ENCODE measurements at places on chromosomes 12 and 14.

DNA sequence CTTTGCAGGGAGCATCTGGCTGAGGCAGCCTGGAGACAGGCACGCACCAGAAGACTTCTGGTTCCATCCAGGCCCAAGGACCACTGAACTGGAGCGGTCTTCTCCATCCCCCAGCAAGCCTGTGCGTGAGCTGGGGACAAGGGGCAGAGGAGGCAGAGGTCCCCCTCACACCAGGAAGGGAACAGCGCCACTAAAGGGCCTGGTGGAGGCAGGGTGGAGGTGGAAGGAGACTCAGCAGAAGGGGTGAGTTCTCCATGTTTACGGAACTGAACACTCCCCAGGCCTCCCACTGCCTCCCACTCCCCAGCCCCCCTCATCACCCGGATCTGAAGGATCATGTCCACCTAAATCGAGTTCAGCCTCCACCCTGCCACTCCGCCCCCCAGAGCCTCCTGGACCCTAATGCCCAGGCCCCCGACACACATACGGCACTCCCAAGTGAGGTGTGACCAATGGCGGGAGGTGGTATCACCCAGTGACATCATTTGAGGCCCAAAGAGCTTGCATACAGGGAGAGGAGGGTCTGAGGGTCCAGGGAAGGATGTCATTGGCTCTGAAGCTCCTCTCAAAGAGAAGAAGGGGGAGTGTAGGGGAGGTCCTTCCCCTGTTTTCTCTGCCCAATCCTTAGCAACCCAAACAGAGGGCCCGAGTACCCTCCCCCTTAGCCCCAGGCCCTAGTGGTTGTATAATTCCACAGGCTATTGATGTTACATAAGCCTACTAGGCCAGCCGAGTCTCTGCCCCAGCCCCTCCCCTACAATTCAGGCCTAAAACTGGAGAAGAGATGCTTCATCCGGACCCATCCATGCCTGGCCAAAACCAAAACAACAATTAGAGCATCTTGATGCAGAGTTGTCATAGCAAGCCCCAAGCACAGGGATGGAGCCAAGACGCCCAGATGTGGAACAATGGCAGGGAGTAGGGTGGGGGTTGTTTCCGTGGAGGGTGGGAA lies 1.0 kb downstream of the FAIM2 start:
- no peaks in the 10 kb centered on the region for H3K36me3 ChIP-seq
- H3K27me3 ChIP-seq: peaks cover 12% of the 10 kb centered on the region
- H3K4me3 ChIP-seq: no peak overlapping the region
- no peak overlapping the region for H3K27ac ChIP-seq

DNA sequence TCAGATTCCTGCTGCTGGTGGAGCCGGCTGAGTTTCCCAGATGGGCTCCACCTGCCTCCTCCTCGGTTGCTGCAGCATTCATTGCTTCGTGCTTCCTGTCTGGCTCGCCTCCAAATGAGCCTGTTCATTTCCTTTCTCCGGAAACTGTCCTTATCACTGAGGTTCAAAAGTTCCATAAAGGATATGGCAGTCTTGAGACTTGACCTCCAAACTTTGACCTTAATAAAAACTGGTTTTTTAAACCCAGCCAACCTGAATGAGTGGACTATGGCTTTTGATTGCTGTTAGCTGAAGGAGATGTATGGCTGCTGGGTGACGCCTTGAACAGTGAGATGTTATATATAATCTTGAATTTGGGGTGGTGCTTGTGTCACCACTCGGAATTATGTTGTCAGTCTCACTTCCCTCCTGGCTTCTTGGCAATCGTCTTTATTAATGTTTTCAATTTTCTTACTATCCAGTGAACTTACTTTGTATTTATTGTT lies 62.7 kb downstream of the RASSF3 start:
- no peak overlapping the region for H3K27ac ChIP-seq
- no peaks in the 10 kb centered on the region for H3K27me3 ChIP-seq
- no peak for DNase-seq
- H3K4me3 ChIP-seq: no peak overlapping the region
- H3K4me1 ChIP-seq: peaks cover 18% of the 10 kb centered on the region
- H3K36me3 ChIP-seq: no peaks in the 10 kb centered on the region

DNA sequence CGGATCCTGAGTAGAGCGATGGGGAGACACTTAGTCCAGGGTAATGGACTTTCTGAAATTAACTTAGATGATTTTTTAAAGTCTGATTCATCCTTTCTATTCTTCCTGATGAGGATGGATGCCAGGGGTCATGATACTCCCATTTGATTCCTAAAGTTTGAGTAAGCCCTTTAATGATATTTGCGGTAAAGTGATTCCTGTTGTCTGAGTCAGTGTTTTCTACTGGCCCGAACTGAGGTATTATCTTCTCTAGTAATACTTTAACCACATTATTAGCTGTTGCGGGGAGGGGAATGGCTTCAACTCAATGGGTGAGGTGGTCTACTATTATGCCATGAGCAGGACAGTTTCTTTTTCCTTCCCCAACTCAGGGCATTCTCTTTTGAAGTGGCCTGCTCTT lies 111.6 kb downstream of the RIN3 start:
- no peak for DNase-seq
- H3K4me3 ChIP-seq: no peak overlapping the region
- H3K36me3 ChIP-seq: peaks cover 12% of the 10 kb centered on the region
- H3K4me1 ChIP-seq: no peaks in the 10 kb centered on the region
- H3K27me3 ChIP-seq: no peaks in the 10 kb centered on the region

GRCh38 chr12:57939291-57939690 lies 2.1 kb upstream of the ATP23 start:
- no peak overlapping the region for H3K27ac ChIP-seq
- H3K4me1 ChIP-seq: no peaks in the 10 kb centered on the region
- no peak overlapping the region for H3K4me3 ChIP-seq
- DNase-seq: no peak

- H3K27me3 ChIP-seq: no peaks in the 10 kb centered on the region
- H3K27ac ChIP-seq: no peak overlapping the region
- no peak for DNase-seq
- no peak overlapping the region for H3K4me3 ChIP-seq
- no peaks in the 10 kb centered on the region for H3K4me1 ChIP-seq
Measured at GRCh38 chr12:58871556-58871955, 48.7 kb downstream of the LRIG3 start.

DNA sequence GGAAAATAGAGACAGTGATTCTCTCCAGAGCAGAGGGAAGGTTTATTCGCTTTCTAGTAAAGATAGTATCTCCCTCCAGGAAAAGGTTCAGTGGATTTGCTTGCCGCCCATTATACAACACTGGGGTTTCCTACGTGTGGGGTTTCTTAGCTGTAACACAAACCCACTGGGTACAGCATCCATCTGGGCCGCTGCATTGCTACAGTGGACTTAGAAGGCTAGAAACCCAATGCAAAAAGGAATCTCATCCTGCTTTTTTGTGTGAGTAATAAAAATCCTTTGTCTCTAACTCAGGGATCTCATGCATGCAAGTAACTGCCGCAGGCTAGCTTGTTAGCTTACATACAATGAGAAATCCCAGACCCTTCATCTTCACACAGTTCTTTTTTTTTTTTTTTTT lies 67.1 kb upstream of the BCL2L14 start:
- H3K4me1 ChIP-seq: peaks cover 9% of the 10 kb centered on the region
- H3K4me3 ChIP-seq: no peak overlapping the region
- peak overlapping the region; percentile 82 for H3K27ac ChIP-seq

GRCh38 chr12:131380965-131381705 lies 329.8 kb upstream of the SFSWAP start:
- no peak overlapping the region for H3K4me3 ChIP-seq
- no peaks in the 10 kb centered on the region for H3K36me3 ChIP-seq
- H3K4me1 ChIP-seq: no peaks in the 10 kb centered on the region
- H3K27me3 ChIP-seq: peaks cover 9% of the 10 kb centered on the region
- no peak overlapping the region for H3K27ac ChIP-seq
- no peak for DNase-seq

DNA sequence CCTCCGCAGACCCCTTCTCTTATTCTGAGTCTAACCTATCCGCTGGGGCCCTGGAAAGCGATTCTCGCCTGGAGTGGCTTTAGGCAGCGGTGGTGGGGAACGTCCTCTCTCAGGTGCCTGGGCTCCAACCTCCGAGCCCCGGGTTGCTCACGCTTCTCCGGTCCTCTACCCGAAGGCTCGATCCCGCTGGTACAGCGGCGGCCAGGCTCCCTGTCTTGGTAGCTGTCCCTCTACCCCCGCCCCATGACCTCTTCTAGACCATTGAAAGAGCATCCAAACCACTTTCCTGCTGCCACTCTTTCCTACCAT lies 505 bp upstream of the HEBP1 start:
- peaks cover 4% of the 10 kb centered on the region for H3K36me3 ChIP-seq
- H3K4me1 ChIP-seq: peaks cover 24% of the 10 kb centered on the region
- H3K27ac ChIP-seq: peak overlapping the region; percentile 84
- peak overlapping the region; percentile 77 for H3K4me3 ChIP-seq

GRCh38 chr12:113247123-113248050 lies 26.1 kb downstream of the TPCN1 start:
- H3K27me3 ChIP-seq: no peaks in the 10 kb centered on the region
- H3K4me1 ChIP-seq: peaks cover 40% of the 10 kb centered on the region
- no peak for DNase-seq

DNA sequence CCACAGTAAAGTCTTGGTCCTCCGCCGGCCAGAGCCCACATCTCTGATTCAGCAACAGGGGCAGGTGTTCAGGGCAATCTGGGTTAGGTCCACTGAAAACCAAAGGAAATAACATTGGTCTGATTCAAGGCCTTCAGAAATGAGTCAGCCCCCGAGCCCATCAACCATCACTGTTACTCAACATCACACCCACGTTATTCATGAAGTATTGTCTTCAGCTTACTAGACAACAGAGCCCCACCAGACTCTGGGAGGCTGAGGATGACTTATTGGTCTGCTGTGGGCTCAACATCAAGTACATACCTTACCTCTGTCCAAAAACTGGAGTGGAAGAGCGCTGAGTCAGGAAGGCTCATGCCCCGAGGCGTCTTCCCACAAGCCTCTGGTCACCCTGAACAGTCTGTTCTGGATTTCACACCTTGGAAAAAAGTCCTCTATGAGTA lies 97.5 kb downstream of the ZFP36L1 start:
- peak; percentile 96 for DNase-seq
- no peaks in the 10 kb centered on the region for H3K27me3 ChIP-seq
- no peak overlapping the region for H3K27ac ChIP-seq
- H3K4me3 ChIP-seq: no peak overlapping the region

DNA sequence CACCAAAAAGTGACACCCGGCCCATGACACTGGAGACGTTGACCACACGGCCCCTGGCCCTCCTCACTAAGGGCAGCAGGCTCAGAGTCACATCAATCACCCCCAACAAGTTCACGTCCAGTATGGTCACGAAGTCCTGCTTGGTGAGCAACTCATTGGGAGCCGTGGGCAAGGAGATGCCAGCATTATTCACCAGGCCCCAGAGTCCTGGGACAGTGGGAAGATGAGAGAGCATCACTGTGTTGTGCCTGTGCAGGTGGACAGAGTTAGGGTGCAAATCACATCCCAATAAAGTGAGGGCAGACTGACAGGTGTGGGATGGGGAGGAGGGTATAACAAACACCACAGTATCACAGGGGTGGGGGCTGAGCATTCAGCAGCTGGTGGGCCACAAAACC lies 2.5 kb downstream of the RDH16 start:
- no peak overlapping the region for H3K27ac ChIP-seq
- no peak for DNase-seq
- no peaks in the 10 kb centered on the region for H3K36me3 ChIP-seq
- H3K27me3 ChIP-seq: no peaks in the 10 kb centered on the region
- H3K4me1 ChIP-seq: no peaks in the 10 kb centered on the region

GRCh38 chr12:94152292-94153078 lies 4.1 kb downstream of the PLXNC1 start:
- no peak overlapping the region for H3K27ac ChIP-seq
- no peak for DNase-seq
- H3K27me3 ChIP-seq: peaks cover 33% of the 10 kb centered on the region
- no peaks in the 10 kb centered on the region for H3K36me3 ChIP-seq

DNA sequence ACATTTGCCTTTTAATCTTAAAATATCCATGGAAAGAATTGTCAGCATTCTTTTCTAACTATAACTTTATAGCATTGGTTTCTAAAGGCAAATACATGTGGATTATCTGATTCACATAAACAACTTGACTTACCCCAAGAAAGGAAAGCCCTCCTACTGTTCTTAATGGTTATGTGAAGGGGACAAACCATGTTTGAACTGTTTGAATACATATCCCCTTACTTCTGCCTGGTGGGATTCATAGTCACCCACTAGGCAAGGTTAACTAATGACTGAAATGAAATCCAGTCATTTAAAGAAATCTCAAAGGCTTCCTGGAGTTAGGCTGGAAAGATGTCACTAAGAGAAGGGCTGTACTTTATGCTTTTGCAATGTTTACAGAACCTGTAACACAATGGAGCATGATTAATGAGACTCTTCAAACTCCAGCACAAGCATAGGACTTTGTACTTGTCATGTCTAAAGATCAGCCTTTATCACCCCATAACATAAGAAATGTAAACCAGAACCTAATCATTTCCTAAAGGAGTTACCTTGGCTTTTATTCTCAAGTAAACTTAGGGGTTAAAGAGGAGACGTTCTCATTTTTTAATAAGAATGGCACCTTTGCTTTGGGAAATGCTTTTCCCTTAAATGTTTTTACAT lies 10.2 kb upstream of the FLRT2 start:
- H3K27ac ChIP-seq: no peak overlapping the region
- no peaks in the 10 kb centered on the region for H3K36me3 ChIP-seq
- no peak overlapping the region for H3K4me3 ChIP-seq
- no peaks in the 10 kb centered on the region for H3K4me1 ChIP-seq
- H3K27me3 ChIP-seq: no peaks in the 10 kb centered on the region
- no peak for DNase-seq

GRCh38 chr12:86226481-86226880 lies 29.7 kb downstream of the MGAT4C start:
- no peak for DNase-seq
- H3K36me3 ChIP-seq: no peaks in the 10 kb centered on the region
- no peaks in the 10 kb centered on the region for H3K27me3 ChIP-seq
- no peak overlapping the region for H3K4me3 ChIP-seq
- H3K27ac ChIP-seq: no peak overlapping the region
- no peaks in the 10 kb centered on the region for H3K4me1 ChIP-seq

- no peaks in the 10 kb centered on the region for H3K27me3 ChIP-seq
- DNase-seq: no peak
- peaks cover 48% of the 10 kb centered on the region for H3K36me3 ChIP-seq
- peak overlapping the region; percentile 86 for H3K27ac ChIP-seq
Measured at GRCh38 chr12:6529291-6529737, 5.0 kb upstream of the GAPDH start.

GRCh38 chr12:8852119-8852518 lies 29.7 kb downstream of the A2ML1 start:
- H3K36me3 ChIP-seq: no peaks in the 10 kb centered on the region
- DNase-seq: no peak
- no peaks in the 10 kb centered on the region for H3K4me1 ChIP-seq

- no peak overlapping the region for H3K4me3 ChIP-seq
- no peak overlapping the region for H3K27ac ChIP-seq
- no peaks in the 10 kb centered on the region for H3K27me3 ChIP-seq
- peak; percentile 74 for DNase-seq
- H3K36me3 ChIP-seq: no peaks in the 10 kb centered on the region
- no peaks in the 10 kb centered on the region for H3K4me1 ChIP-seq
Measured at GRCh38 chr12:69284131-69284530, 44.8 kb downstream of the CPSF6 start.

All from trophoblast cell (in vitro differentiated cells and primary cell).